ENCODE measurements at places on chromosomes 3 and 15.

GRCh38 chr3:5227812-5228211 lies 40.3 kb downstream of the EDEM1 start:
- no peak for DNase-seq

DNA sequence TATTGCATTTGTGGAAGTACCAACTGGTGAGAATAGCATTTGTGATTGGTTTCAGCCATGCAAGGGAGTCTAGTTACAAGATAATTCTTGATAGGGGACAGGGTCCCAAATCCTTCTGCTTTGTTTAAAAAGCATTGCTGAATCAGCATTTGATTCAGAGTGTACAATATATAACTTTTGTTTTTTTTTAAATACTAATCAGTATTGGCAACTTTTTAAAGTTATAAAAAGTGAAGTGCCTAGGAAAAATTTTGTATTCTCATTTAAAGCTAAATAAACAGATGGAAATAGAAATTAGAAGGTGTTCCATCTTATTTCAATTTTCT lies 75.4 kb upstream of the SLC25A26 start:
- no peak for DNase-seq

GRCh38 chr3:123679712-123680386 lies 95.0 kb upstream of the HACD2 start:
- DNase-seq: no peak

DNA sequence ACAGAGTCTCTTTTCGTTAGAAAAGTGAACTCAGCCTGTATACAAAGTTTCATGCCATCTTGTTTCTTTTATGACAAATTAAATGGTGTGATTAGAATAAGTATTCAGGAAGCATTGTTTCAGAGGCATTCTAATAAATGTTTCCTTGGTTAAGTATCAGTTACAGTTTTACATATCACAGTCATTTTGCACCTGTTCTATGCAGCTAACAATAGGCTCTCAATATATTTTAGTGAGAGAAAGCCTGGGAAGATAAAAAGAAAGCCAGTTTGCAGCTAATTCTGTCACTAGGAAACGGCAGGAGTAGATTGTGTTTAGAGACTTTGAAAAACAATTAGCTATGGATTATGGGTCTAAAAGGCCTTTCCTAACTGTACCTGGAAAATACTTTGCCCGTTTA lies 252.8 kb downstream of the ZIC1 start:
- no peak for DNase-seq

DNA sequence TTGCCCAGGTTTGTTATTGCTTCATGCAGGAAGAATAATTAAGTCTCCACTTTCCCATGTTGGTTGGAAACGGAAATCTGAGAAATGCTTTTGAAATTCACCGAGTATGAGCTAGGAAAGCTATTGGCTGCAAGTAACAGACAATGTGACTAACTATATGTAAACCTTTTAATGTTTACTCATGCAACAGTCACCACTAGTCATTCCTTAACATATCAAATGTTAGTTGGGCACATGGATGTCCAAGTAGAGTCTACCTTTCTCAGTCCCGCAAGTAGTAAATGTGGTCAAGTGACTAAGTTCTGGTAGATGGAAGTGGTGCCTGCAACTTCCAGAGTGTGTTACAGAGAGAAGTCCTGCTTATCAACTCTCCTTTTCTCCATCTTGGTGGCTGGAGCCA lies 52.5 kb downstream of the KLF15 start:
- DNase-seq: no peak

GRCh38 chr3:102530415-102531181 lies 95.8 kb downstream of the ZPLD1 start:
- no peak for DNase-seq

GRCh38 chr3:177640319-177640965 lies 443.2 kb upstream of the TBL1XR1 start:
- DNase-seq: no peak

DNA sequence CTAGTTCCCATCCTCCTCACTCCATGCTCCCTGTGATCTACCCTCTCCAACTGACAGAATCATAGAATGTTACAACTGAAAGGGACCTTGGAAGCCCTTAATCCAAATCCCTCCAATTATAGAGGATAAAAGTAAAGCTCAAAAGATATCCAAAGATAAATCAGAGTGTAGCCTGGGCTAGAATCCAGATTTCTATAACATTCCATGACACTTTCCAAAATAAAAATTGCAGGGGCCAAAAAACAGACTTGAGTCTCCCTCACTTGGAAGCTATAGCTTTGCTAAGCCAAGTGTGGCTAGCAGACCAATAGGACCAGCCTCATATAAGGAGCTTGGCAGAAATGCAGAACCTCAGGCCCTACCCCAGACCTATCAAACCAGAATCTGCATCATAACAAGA lies 148.1 kb downstream of the NTRK3 start:
- DNase-seq: no peak

- DNase-seq: no peak
These were observed 2.0 kb downstream of the MECOM start for GRCh38 chr3:169661361-169662131.

- no peak for DNase-seq
These were observed 225.6 kb upstream of the ATP11B start for GRCh38 chr3:182567700-182568099.

DNA sequence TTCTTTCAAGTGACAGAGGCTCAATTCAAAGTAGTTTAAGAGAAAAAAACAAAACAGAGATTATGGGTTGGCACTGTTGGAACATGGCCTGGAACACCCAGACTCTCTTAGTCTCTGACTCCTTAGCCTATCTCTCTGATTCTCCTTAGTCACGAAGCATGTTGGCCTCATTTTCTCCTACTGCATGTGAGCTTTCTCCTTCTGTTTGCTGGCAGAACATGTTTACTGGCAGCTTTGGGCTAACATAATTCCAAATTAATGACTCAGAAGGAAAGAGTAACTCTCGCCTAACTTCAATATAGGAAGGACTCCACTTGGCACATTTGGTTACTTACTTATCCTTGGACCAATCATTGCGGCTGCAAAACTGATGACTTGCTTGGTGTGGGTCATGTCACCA lies 21.7 kb upstream of the CCDC39 start:
- DNase-seq: no peak

DNA sequence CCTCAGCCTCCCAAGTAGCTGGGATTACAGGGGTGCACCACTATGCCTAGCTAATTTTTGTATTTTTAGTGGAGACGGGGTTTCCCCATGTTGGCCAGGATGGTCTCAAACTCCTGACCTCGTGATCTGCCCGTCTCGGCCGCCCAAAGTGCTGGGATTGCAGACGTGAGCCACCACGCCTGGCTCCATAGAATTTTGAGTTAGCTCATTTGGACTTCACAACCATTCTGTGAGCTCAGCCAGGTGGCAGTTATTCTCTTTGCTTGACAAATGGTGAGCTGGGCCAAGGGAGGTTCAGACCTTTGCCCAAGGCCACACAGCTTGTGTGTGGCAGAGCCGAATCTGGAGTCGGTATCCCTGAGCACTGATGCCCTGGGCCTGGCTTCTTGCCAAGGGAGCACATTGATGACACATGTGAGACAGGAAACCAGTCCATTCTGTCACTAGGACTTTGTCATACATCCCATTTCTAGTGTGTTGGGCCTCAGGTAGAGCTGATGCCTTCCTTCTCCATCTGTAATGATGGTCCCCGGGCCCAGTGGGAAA lies 17.6 kb downstream of the PODXL2 start:
- no peak for DNase-seq

- DNase-seq: no peak
These were observed 18.6 kb downstream of the CRYGS start for GRCh38 chr3:186525369-186526255.

- no peak for DNase-seq
These were observed 8.9 kb downstream of the DNAAF4 start for GRCh38 chr15:55499151-55499550.

- DNase-seq: no peak
These were observed 8.9 kb upstream of the CHRNA3 start for GRCh38 chr15:78629716-78630065.
